ENCODE measurements at places on chromosomes 2 and 18.
A peak's percentile ranks its signal among the peaks of the same experiment; 100 is the strongest.

DNA sequence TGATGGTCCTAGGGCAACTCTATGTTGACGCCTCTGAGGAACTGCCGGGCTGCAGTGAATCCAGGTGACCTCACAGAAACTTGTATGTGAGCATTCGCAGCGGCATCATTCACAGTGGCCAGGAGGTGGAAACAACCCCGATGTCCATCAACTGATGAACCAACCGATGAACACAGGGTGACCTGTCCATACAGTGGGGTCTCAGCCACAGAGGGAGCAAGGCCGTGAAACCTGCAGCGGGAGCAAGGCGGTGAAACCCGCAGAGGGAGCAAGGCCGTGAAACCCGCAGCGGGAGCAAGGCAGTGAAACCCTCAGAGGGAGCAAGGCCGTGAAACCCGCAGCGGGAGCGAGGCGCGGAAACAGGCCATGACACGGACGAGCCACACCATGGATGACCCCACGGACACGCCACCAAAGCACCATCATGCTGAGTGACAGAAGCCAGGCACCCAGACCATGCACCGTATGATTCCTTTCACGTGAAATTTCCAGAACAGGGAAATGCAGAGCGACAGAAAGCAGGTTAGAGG, 63.0 kb downstream of the PARD6G start:
- DNase-seq = no peak

DNA sequence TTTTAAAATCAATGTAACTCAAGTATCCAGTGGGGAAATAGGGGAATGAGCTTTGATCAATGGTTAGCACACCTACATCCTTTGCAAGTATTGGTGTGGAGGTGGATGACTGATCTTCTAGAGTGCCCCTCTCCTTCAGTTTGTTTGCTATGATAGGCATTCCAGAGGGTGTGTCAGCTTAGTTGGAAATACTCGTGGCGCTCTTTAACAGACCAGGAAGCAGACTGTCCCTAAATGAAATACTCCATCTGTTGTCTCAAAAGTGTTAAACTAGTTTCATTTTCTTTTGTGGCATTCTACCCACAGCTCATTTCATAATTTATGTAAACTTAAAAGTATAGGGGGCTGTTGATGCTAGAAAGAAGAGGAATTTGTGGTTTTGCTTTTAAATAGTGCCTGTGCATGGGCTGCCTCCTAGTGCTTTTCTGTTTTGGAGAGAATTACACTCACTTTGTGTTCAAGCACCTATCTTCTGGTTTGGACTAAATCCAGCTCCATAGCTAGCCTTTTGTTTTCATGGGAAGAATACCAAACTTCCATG, 66.2 kb downstream of the STAT1 start:
- DNase-seq = peak; percentile 45

GRCh38 chr2:128437204-128437565, 118.5 kb upstream of the HS6ST1 start:
- no peak for DNase-seq

- peak; percentile 12 for DNase-seq
Measured at GRCh38 chr2:156189143-156189542, 143.4 kb downstream of the NR4A2 start.

DNA sequence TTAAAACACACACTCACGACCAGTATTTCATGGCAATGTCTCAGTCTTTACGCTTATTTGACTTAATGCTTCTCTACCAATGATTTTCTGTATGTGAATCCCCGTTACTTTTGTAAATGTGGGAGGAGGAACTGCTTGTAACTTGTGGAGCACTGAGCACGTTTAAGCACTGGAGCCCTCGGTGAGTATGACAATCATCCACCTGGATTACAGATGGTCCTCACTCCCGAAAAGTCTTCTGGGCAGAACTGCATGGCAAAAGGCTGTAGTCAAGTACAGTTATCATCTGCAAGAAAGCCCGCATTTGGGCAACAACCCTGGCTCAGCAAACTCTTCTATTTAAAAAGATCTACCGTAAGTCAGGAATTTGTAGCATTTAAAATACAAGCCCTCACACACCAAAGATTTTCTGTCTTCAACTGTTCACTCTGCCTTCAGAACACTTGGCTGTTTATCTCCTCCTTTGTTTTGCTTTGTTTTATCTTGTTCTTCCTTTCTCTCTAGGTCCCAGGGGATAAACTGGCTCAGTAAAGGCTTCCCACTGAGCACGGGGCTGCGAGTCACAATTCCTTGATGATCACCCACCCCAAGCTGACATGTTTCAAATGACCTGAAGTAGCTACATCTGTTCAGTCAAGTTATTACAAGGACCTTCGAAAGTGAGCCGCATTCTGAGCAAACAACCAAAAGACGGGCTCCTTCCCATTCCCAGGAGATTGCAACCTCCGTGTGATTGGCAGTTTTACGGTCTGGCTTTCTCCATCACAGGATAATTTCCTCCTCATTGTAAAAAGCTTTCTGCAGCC, 102.2 kb downstream of the DLGAP1 start:
- DNase-seq = no peak

DNA sequence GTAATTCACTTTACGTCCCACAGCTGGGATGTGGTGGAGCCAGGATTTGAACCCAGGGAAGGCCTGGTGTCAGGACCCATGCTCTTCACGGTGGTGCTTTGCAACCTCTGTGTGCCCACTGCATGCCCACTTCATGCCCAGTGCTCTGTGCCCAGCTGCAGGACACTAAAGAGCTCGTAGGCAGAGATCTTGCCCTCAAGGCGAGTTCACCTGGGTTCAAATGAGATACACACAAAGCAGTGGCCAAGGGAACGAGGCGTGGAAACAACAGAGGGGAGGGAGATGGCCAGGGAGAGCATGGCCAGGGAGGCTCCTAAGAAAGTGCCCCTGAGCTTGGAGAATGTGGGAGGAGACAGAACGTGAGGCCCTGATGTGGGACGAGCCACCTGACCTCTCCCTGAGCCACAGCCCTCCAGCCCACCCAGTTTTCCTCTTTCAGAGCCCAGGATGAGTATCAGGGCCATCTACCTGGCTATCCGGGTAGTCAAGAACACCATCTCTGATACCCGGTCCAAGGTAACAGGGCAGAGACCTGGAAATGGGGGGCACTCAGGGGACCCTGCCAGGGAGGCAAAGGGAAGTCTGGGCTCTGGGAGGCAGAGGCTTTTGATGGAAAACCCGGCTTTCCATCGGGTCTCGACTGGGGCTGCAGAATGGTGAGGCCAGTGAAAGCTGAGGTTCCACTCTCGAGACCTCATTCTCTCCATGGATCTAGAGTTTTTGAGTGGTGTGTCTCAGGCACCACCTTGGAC, 20.4 kb downstream of the MROH2A start:
- no peak for DNase-seq

DNA sequence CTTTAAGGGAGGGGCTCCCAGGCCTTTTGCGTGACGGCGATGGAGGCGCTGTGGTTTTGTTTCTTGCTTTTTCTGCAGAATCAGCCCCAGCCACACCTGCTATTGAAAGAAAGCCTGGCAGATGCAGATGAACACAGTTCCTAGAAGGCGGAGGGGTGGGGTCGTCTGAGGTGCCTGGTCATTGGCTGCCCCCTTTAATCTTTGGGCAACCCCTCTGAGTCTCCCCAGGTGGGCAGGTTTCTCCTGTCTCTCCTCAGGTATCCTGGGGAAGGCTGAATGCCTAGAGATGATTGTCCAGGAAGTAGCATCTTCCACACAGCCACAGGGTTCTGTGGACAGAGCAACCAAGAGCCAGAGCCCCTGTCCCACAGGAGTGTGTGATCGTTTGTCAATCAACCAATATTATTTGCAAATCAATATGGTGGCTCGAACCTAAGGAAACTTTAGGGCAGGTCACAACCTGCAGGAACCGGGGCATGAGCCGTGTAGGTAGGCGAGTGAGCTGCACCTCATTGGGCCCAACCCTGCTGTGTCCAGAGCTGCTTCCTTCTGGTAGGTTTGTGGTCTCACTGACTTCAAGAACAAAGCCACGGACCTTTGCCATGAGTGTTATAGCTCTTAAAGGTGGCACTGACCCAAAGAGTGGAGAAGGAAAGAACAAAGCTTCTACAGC, 104.3 kb downstream of the NDUFA10 start:
- DNase-seq = no peak

DNA sequence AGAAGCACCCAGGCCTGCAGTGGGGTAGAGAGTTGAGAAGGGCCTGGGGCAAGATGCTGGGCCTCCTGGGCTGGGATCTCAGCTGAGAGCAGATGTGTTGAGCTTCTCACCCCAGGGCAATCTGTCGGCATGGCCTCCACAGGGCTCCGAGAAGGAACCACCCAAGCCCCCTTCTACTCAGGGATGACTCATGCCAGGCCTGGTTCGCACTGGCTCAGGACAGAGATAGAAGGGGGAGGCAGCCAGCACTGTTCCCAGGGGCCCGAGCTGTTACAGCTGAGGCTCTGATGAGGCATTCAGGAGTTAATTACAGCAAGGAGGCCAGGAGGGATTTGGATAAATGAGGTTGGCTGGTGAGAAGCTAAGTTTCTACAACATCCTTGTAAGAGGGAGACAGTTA, 62.5 kb downstream of the CENPO start:
- DNase-seq = no peak

DNA sequence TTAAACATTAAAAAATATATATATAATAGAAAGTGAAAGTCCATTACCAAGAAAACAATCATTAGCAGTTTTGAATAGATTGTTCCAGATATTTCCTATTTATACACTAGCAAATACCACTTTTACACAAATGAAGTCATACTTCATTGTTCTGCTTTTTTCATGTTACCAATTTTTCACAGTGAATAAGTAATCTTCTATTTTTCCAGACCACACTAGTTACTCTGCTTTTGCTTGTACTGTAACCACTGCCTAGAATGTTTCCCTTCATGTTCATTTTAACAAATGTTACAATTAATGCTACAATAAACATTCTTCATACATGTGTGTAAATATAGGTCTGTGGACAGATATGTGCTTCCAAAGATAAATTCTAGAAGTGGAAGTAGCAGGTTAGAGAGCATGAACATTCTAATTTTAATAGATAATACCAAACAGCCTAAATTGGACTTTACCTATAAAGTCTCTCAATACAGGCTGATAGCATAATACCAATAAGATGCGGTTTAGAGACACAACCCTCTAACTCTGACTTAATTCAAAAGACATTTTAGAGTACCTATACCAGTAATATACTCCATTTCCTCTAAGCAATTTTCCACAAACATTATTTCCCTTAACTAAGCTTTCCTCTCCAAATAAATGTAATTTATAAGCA, 17.0 kb downstream of the ITSN2 start:
- DNase-seq = no peak

- DNase-seq = no peak
Measured at GRCh38 chr2:236629961-236630872, 60.6 kb downstream of the ACKR3 start.

DNA sequence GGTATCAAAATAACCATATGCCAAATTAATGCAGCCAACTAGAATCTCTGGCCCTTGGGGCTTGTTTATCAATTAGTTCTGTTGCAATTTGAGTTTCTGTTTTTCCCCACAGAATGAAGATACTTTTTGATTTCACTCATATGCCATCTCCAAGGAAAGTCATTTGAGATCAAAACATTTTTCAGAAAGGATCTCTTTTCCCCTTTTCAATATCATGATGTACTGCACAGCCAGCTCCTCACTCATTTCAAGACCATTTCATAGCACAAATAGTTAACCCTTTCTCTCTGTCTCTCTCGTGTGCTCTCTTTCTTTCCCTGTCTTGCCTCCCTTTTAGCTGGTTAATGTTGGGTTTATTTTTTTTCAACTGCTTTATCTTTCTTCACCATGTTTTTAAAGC, 387.3 kb downstream of the STK39 start:
- no peak for DNase-seq

DNA sequence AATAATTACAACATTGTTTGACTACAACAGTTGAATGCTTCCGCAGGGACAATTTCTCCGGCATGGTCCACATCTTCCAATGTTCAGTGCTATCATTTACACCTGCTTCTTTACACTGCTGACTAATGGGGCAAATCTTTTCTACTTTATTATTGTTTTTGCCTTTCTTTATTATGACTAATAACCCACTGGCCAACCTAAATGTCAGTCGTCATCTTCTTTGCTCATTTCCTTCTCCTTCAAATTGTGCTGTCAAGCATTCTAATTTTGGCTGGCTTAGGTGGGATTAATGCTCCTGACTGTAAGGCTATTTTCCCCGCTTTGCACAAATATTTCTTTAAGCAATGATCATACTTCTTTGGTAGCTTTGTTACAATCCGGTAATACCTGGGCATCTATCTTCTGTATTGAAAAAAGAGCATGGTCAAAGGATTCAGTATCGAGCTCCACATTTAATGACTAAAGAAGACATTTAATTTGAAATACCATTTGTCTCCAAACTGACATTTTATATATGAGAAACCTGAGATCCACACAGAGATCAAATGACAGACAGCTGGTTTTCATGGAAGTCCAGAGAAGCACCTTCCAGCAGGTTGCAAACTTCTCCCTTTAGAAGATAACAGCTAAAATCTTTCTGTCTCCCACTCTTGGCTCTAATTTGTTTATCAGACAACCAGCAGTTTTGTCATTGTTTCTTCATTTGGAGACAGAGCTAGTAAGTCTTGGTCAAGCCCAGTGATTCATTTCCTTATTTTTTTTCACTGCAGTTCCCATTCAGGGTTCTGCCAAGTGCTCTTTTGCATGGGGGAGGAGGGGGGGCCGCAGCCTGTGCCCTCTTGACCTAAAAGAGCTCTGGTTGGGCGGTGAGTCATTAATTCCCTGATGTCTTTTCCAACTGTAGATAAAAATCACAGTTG, 132.9 kb downstream of the SOCS6 start:
- peak; percentile 0 for DNase-seq

- DNase-seq = no peak
Measured at GRCh38 chr2:176507786-176508185, 238.5 kb downstream of the MTX2 start.

- no peak for DNase-seq
Measured at GRCh38 chr18:51654488-51655326, 457.2 kb upstream of the MEX3C start.

GRCh38 chr2:142217804-142218203, 87.0 kb upstream of the LRP1B start:
- DNase-seq = no peak

GRCh38 chr2:199646439-199646838, 188.7 kb upstream of the SATB2 start:
- no peak for DNase-seq

DNA sequence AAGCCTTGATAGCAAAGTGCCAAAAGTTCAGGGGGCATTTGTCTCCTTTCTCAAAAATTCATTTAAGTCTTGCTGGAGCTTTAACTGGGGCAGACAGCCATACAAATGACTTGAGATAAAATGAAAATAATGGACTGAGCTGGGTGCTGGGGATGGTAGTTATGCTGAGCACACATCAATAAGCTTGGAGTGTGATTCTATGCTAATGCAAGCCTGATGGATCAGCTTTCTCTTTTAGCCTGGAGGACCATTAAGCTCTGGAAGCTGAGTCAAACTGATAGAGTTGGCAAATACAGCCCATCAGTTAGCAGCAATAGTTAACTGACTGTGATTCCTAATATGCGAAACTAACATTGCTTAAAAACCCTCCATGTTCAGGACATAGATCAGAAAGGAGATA, 98.0 kb downstream of the CAMKMT start:
- no peak for DNase-seq
